HT1080 (cell line): ENCODE measurements at places on chromosomes 7 and 10. TPM values are rescaled to one million over a fixed set of nuclear protein-coding genes. Genes with fewer than 3 reads are reported as not detected.

DNA sequence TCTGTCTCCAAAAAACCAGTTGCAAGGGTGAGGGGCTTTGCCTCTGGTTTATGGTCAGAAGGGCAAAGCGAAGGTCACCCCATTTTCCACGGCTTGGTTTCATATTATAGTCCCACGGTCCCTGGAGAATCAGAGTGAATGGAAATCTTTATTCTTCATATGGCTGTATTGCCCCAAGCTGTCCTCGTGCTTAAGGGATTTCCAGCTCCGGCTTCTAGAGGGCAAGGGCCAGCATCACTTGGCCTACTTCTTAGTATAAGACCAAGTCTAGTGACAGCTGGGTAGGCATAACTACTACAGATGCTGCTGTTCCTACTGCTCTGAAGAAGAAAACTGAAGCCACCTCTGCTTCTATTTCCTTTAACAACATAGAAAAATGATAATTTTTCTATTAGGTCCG, 63.2 kb downstream of the PARP12 start:
- DNase-seq = no peak

GRCh38 chr7:30463405-30464145, 15.0 kb downstream of the NOD1 start:
- DNase-seq = no peak

DNA sequence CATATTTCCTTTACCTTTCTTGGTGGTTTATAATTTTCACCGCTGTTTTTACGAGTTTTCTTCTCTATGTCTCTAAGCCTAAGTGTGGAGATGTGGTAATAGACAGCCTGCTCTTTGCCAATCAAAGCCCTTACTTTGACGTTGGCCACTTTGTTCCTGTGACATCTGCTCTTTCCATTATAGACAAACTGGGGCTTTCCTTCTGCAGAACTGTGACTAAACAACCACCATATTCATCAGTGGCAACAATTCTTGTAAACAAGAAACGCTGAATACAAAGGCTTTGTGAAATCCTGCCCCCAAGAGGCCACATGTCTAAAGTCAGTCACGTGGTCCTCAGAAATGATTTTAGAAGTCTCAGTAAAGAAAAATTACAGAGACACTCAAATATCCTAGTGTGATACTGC, 59.6 kb upstream of the CAPZA2 start:
- peak; percentile 34 for DNase-seq

GRCh38 chr7:90625562-90625961, 29.4 kb downstream of the CDK14 start:
- peak; percentile 30 for DNase-seq

DNA sequence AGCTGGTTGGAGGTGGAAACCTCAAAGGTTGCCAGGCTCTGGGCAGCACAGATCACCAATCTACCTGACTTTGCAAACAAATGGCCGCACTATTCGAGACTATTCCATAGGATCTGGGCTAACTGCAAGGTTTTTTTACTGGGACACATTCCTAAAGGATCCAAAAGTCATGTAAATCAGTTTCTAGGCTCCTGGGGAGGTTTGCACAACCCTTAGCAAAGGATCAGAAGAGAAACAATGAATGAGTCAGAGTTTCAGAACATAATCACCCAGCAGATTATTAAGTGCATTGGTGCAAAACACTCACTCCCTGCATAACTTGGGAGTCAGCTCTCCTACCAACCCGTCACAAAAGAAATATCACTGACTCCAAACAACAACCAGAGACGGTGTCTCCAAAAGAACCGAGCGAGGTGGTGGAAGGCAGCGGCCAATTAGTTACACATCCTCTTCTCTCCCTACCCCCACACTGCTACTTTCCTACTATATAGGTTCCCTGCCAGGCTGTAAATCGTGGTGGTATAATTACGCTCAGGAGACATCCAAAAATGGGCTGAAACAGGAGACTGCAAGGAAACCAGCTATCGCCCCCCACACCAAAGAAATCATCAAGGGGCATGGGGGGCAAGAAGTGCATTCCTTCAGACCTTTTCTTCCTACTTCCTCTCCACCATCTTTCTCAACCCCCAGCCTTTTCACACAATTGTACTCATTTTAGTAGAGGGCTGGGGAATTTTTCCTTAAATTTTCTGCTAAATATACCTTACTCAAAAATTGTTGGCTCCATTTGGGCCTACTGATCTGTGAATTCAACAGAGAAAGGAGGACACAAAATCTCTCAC, 3.2 kb downstream of the UBE2H start:
- DNase-seq = peak; percentile 76

- no peak for DNase-seq
Measured at GRCh38 chr10:64261092-64261491, 739.9 kb downstream of the REEP3 start.

DNA sequence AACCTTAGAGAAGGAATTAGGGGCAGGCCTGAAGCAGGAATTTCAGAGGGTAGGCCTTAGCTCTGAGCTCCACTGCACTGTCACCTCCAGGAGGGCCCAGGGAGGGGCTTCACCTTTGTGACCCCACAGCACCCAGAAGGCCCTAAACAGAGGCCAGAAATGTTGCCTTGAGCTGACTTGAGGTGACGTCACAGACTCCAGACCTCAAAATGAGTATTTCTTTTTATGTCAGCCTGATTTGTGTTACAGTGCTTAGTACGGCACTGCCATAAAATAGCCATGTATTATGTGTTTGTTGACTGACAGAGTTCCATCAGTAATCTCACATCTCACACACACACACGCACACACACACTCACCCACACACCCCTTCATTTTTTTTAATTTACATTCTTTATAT, 211.2 kb downstream of the CCDC3 start:
- no peak for DNase-seq

DNA sequence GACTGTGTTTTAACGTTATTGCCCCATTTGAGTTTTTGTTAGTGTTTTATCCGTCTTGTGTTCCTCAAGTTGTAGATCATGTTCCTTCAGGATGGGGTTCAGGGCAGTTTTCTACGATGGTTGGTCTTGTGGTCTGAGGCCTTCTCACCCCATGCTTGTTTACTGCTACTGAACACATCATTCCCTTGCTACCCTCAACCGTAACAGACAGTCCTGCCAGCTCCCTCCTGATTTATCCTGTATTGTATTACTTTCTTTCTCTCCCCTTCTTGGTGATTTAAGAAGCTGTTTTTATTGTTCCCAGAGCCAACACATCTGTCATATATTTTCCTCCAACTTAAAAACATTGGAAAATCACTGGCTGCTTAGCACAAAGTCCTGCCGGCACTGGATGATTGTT, 719.8 kb downstream of the INHBA start:
- no peak for DNase-seq

DNA sequence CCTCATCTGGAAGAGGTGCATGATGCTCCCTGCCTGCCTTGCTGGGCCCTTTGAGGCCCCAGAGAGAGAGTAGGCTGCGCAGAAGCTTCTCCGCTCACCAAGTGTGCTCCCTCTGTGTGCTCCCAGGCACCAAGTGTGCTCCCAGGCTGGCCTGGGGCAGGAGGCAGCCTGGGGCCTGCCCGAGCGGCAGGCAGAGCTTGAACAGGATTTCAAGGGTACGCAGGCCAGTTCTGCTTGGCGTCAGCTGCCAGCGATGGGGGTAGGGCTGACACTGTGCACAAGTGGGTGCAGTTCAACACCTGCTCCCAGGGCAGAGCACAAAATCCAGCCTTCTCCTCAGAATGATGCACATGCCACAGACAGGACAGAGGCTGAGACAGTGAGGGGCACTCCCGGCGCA, 119.7 kb downstream of the FAM53B start:
- no peak for DNase-seq

DNA sequence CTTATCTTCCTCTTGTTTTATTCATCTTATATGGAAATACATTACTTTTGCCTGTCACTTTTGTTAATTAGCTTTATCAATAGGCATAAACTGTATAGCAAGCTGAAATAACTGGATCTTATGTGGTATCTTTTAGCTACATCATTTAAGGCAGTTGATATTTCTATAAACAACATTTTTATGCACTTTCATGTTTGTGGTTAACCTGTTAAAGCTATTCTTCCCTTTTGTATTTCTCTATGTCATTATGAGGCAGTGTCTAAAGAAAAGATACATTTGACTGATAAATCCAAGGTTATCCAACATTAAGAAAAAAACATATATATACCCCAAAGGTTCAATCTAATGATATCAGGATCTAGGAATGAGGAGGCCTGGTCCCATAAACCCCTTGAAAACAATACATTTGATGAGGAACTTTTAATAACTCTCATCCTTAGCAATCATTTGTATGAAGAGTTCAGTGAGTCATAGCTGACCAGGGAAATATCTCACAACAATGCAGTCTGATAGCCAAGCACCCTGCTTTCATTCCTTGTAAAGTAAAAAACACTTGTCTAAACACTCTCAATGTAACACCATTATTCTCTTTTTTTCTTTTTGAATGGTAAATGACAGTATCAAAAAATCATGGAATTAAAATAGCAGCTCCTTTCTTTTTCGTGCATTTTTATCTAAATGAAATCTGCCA, 300.9 kb downstream of the NEBL start:
- DNase-seq = peak; percentile 7

- DNase-seq = no peak
Measured at GRCh38 chr10:32445036-32445435, 904 bp upstream of the CCDC7 start.

- DNase-seq = no peak
Measured at GRCh38 chr7:1798191-1798590, 128.1 kb downstream of the ELFN1 start.

DNA sequence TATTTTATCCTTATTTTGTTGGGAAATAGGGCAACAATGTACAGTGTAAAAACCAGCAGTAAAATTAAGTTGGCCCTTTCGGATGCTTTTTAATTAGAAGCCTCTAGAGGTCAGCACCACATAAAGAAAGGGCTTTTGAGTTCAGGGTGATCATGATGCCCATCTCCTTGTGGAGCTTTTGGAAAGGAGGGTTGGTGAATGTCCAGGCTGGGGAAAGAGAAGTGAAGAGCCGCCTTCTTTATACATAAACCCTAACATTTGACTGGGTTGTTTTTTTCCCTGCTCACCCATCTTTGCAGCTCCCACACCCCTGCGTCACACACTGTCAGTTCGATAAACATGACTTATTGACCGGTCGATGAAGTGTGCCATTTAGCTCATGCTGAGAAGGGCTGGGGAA, 29.8 kb downstream of the MTURN start:
- peak; percentile 73 for DNase-seq

DNA sequence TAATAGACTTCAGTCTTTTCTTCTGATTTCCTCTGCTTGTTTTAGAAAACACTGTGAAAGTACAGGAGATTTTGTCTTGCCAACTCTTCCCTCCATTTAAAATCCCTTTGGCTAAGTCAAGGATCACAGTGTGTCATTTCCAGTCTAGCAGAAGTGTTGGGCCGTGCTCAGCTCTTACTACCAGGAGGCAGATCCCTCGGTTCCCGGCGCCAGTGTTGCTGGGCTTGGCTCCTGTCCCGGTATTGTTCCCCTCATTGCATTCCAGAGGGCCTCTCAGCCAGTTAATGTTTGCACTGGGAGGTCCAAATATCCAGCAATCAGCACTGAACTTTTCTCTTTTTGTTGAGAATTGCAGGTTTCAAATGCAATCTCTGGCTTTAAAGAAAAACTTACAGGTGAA, 612.1 kb upstream of the MGMT start:
- DNase-seq = peak; percentile 28

Gene EBF3
- total RNA-seq = not detected in 2 replicates

Gene TRIM4
- total RNA-seq = 12.5 and 13.0 TPM in 2 replicates

Gene ACSM6
- total RNA-seq = not detected in 2 replicates
